Mucosa of gallbladder (tissue), 1 donor: ENCODE measurements at places on chromosomes 16 and 17. TPM values are rescaled to one million over a fixed set of nuclear protein-coding genes. Genes with fewer than 3 reads are reported as not detected.
A peak's percentile ranks its signal among the peaks of the same experiment; 100 is the strongest.

GRCh38 chr16:51756447-51757123, 605.5 kb upstream of the SALL1 start:
- no peak for DNase-seq

DNA sequence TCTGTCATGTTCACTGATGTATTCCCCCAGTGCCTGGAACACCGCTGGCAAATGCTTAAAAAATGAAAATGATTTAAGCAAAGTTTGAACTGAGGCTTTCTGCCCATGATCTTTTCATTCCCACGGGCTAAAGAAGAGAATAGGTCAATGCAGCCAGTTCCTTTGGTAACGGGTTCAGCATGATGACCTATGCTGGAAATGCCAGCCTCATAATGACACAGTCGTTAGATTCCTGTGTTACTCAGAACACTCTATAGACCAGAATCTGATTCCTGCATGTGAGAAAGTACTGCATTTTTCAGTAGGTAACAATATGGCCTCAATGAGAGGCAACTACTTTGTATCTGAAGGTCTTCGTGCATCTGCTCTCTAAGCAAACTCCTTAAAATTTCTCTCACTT, 19.1 kb upstream of the LIMD2 start:
- no peak for DNase-seq

GRCh38 chr17:4520894-4521600, 22.4 kb downstream of the SPNS2 start:
- peak; percentile 88 for DNase-seq

GRCh38 chr17:50272246-50272645, 2.0 kb upstream of the TMEM92 start:
- no peak for DNase-seq

- no peak for DNase-seq
Observed at GRCh38 chr17:46895171-46895570, 27.8 kb upstream of the GOSR2 start.

GRCh38 chr17:67602974-67603373, 114.8 kb upstream of the NOL11 start:
- peak; percentile 48 for DNase-seq

GRCh38 chr17:41784207-41784744, 2.2 kb downstream of the JUP start:
- no peak for DNase-seq

The CCL14 gene
- total RNA-seq: 43.3 TPM

The KRTAP2-1 gene
- not detected for total RNA-seq

The AGRP gene
- not detected for total RNA-seq

The GCGR gene
- 0.20 TPM for total RNA-seq

The PABPN1L gene
- total RNA-seq: not detected

The TLCD3B gene
- not detected for total RNA-seq
